Cerebellum (tissue), 4 donors: ENCODE measurements at places on chromosomes 13 and 19.
A peak's percentile ranks its signal among the peaks of the same experiment; 100 is the strongest.

DNA sequence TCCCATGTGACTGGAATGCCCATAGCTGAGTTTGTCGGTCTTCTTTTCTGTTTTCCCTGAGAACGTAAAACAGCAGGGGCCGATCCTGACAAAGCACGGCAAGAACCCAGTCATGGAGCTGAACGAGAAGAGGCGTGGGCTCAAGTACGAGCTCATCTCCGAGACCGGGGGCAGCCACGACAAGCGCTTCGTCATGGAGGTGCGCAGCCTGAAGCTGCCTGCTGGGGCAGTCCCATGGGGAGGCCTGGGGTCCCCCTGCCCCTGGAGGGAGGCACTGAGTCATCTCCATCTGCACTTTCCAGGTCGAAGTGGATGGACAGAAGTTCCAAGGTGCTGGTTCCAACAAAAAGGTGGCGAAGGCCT lies 18.2 kb upstream of the QTRT1 start:
- no peak for DNase-seq

DNA sequence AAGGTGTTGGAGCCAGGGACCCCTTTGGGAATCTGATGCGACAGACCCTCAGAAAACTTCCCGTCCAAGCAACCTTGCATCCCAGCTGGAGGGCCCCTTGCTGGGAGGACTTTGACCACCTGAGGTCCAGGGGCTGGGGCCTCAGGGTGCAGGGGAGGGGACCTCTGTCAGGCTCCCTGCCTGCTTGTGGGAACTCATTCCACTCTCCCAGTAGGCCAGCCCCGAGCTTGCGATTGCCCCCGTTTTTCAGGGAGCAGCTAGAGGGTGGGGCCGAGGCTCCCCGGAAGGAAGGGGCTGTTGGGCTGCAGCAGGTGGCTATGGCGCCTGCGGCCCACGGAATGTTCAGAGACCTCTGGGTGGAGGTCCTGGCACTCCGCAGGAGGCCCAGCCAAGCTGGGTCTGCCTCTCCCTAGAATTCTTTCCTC lies 2.8 kb downstream of the GNA11 start:
- no peak for DNase-seq

DNA sequence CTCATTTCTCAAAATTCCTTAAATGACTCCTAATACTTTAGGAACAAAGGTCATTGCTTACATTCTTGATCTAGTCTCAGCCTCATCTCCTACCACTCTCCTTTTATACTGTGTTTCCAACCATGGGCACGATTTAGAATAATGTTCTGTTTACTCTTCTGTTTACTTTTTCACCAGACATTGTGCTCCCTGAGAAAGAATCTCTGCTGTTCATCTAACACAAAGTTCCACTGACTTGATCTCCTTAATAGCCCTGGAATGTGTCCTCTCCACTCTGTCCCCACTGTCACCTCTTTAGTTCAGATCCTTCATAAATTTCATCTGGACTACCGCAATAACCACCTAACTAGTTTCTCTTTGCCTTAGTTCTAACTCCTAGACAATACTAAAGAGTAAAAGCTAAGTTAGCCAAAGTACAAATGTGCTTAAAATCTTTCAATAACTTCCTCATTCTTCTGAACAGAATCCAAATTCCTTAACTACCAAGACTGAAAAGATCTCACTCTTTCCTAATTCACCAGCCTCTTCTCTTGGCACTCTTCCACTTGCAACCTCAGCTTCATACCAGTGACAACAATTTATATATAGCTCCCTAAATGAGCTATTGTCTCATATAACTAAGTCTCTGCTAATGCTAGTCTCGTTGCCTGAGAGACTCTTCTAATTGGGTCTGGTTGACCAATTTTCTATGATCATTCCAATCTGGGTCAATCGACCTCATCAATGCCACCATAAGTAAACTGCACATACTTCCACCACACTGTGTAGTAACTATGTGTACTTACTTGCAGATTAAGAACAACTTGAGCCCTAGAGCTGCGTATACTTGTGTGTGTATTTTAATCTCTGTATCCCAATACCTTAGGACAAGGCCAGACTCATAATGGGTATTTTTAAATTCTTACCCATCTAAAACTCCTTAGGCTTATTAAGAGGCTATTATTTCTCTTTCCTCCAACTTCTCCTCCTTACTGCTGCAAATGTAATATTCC lies 179.9 kb downstream of the VWA8 start:
- no peak for DNase-seq

DNA sequence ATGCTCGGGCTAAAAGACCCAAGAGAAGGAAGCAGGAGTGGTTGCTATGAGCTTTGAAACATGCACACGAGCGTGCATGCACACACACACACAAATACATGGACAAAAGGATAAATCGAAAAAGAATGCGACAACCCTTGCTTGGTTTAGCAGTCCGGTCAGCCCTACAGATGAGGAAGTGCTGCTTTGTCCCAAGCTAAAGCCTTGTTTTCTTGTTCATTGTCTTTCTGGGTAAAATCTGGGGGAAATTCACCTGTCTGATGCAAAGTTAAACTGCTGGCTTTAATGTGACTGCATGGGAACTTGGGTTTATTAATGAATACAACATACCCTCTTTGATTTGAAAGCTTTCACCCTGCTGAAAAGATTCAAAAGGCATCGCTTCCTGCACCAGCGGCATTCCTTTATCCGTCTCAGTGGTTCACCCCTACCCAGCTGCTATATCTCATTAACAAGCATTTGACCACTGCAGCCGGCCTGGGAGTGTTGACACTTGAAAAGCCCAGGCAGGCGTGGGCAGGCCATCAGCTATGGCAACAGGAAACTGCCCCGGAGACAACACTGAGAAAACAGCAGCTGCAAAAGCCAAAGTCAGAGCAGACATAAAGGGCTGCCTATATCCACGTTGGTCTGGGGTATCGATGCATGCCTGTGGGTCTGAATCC lies 301.7 kb downstream of the NDFIP2 start:
- peak; percentile 25 for DNase-seq

DNA sequence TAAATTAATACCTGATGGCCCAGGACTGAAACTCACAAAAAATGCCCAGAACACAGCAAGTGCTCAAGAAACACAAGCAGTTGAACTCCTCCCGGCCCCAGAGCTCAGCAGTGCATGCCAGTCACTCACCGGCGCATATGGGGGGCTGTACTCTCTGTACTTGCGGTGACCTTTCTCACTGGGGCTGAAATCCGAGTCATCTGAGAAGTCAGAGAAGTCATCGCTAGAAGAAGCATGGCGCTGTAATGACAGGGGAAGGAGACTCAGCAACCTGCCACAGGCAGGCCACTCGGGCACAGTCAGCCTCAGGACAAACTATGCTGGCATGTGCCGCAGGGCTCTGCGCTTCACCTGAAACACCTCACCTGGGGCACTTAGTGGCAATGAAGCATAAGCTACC lies 19.7 kb downstream of the ZC3H4 start:
- DNase-seq = no peak

GRCh38 chr13:112102243-112102642 lies 35.3 kb downstream of the SOX1 start:
- no peak for DNase-seq

DNA sequence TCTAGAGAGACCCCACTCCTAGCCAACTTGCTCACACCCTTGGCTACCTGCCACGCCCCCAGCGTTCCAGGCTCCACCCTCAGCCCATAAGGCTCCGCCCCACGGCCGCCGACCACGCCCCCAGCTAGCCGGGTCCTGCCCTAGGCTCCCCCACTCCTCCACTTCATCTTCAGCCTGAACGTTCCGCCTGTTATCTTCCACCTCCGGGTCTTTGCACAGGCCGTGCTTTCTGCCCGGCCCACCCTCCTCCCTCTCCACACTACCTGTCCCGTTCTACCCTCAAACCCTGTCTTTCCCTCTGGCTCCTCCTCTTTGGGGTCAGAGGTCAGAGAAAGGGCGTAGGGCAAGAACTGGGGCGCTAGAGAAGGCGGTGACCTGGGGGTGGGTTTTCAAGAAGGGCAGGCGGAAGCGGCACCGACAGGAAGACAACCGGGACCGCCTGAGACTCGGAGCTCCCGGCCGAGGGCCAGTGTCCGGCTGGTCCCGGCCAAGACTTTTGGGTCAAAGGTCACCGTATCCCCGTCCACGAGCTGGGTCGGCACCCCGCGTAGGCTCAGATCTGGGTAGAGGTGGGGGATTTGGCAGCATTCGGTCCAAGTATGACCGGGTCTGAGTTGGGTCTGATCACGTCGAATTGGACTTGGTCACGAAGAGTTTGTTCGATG lies 2.2 kb downstream of the PDE4C start:
- DNase-seq = peak; percentile 21

DNA sequence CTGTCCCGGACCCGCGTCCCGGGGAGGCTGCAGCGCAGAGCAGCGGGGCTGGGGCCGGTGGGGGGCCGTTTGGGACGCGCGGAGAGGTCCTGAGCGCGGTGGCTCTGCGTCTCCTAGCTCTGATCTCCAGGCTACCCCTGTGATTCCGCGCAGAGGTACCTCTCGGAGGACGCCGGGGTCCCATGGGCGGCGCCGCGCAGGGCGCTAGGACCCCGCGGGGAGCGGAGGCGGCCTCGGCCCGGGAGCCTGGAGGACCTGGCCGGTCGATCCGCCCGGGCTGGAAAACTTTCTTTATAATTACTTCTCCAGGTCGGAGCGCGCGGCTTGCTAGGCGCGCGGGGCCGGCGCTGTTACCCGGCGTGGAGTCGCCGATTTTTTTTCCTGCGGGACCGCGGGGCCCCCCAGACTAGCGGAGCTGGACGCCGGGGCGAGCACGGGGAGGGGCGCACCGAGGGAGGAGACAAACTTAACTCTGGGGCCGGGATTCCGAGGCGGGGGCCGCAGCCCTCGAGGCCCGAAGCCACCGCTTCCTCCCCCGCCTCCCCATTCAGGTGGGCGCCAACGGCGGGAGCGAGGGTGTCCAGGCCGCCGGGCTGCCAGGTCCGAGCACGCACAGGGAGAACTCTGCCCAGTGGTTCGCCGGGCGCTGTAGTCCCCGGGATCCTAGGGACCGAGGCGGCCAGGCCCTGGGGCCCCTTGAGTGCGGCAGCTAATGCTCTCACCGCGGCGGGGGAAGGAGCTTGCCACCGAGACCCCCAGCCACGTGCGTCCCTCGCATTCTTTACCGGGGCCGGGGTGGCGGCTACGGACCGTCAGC lies 848 bp upstream of the CEBPA start:
- peak; percentile 55 for DNase-seq

DNA sequence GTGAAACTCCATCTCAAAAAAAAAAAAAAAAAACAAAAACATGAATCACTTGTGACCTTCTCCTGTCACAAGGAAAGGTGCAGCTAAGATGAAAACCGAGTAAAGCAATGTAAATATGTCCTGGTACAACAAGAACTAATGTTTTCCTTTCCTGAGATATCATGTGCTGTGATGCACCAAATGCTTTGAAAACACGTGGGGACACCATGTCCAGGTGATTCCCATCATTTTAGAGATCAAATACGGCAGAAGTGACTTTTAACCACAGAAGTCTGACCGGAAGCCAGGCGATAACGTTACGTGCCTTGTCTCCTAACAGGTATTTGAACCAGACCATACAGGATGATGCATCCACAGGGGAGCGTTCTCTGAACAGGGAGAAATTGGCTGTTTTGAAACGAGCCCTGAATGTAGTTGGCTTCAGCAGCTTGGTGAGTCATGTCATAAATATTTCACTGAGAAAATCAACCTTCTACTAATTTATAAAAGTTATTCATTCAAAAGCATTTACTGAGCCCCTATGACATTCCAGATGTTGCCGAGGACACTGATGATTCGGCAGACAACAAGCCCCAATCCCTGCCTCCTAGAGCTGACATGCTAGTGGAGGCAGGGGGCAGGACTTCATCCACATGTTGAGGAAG lies 328.1 kb downstream of the MYO16 start:
- DNase-seq = no peak

DNA sequence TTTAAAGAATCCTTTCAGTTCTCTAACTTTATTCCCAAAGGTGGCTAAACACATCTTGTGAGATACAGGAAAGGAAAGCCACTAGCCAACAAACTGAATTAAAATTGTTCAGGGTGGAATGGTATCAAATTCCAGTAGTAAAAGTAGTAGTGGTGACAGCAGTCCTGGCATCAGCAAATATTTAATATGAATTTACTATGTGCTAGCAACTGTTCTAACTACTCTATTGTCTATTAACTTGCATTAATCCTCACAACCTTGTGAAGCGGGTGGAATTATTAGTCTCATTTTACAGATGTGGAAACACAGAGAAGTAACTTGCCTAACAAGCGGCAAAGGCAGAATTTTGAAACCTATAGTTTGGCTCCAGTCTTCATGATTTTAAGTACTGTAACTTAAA lies 130.1 kb downstream of the KLF12 start:
- no peak for DNase-seq

- no peak for DNase-seq
Observed at GRCh38 chr13:113848431-113849260, 15.2 kb downstream of the GAS6 start.

DNA sequence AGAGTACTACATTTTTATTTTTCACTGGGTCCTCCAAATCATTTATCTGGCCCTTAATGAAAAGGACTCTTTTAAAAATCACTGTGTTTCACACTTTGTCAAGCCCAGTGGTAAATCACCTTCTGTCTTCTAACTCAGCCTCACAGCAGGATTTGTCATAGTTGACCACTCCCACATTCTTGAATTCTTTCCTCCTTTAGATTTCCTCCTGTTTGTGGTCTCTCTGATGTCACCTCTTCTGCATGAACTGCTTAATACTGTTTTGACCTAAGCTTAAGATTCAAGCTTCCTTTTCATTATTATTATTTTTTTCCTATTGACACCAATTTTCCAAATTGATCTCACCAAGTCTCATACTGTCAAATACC lies 899.8 kb upstream of the MIR17HG start:
- no peak for DNase-seq

- no peak for DNase-seq
Observed at GRCh38 chr19:36215276-36216123, 594 bp downstream of the ZNF146 start.

DNA sequence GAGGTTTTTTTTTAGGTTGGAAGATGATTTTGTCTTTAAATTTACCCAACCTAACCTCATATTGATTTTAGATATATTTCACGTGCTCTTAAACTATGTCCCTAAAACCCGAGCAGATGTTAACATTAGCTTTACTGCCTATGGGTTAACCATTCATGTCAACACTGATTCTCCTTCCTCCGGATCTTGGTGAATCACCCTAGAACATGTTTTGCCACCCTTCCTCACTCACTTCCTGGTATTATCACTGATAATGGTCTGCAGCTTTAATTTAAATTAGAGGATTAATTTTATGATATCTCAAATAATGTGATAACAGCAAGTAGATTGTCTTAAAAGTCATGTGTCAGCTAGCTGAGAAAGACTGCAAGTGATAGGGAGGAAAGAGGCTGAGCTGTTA lies 31.9 kb downstream of the HTR2A start:
- DNase-seq = no peak

GRCh38 chr19:50482271-50482855 lies 5.7 kb upstream of the GARIN5A start:
- DNase-seq = no peak

DNA sequence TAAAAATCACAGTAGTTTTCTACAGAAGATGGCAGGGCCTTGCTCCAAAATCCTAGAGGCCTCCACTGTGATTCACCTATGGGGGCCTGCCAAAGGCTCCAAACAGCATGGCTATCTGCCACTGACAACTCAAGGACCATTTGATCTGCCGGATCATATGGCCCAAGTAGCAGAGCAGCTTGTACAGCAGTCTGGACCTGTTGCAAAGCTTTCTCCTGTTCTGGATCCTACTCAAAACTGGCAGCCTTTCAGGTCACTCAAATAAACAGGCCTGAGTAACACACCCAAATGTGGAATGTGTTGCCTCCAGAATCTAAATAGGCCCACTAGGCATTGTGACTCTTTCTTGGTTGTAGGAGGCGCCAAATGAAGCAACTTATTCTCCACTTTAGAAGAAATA lies 1049.3 kb downstream of the PCDH9 start:
- no peak for DNase-seq
